ENCODE measurements at places on chromosomes 5 and 9.

DNA sequence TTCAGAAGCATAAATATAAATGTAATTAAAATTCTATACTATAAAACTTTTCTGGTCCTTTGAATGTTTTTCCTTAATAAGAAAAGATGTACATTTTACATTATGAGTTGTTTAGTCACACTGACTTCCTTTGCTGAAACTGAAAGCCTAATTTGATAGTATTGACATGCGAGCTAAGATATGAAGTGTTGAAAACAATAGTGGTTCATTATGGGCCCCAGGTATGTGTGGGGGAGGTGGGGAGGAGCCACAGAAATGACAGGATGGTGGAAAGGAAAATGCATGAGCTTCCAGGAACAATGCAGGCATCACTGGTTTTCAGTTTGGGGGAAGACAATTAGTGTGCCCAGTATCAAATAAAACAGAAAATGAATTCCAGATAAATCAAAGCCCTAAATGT, 35.4 kb upstream of the RLN1 start:
- DNase-seq = no peak

- no peak for DNase-seq
Observed at GRCh38 chr5:144429405-144429804, 258.7 kb downstream of the KCTD16 start.

DNA sequence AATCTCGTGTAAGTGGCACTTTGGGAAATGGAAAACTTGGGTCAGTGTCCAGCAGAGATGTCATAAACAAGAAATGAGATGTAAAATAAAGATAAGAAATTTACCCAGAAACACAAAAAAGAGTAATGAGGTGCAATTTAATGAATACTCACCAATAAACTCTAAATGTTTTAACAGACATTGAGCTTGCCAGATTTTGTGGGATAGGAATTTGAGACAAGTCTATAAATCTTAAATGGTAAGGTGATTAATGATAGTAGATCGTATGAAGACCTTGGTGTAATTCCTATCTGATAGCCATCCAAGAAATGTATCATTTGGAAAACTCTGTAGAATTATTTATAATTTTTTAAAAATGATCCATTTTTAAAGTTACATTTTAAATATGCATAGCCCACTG, 682.4 kb downstream of the MAT2B start:
- DNase-seq = no peak

GRCh38 chr5:146342882-146343865, 4.5 kb downstream of the POU4F3 start:
- DNase-seq = no peak

- DNase-seq = no peak
Observed at GRCh38 chr9:78097541-78097940, 65.9 kb upstream of the GNAQ start.

DNA sequence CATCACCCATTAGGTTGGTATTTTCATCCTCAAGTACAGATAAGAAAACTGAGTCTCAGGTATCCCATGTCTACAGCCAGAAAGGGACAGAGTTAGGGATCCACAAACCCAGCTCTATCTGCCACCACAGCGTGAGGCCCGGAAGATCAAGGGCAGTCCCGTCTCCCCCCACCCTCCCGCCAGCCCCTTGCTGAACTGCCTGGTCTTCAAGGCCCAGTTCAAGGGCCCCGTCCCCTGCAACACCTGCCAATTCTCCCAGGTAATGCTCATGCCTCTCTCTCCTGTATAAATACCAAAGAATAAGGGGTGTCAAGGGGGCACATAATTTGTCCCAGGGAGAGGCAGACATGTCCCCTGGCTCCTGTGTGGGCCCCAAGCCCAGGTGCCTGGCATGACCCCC, 50.7 kb downstream of the AK8 start:
- DNase-seq = no peak

DNA sequence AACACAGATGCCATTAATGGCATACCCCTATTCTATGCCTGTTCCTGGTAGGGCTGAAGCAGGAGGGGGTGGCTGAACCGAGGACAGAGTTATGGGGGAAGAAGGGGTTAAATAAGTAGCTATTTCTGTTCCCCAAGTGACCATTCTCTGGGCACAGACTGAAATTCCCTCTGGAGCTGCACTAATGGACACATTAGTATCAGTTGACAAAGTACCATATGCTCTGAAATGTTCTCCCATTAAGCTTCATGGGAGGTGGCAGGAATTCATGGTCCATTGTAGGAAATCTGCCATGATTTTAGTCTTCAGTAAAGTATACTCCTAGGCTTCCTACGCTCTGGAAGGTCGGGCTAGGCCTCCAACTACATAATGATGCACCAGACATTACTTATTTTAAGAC, 10.5 kb upstream of the FRMPD1 start:
- DNase-seq = no peak

DNA sequence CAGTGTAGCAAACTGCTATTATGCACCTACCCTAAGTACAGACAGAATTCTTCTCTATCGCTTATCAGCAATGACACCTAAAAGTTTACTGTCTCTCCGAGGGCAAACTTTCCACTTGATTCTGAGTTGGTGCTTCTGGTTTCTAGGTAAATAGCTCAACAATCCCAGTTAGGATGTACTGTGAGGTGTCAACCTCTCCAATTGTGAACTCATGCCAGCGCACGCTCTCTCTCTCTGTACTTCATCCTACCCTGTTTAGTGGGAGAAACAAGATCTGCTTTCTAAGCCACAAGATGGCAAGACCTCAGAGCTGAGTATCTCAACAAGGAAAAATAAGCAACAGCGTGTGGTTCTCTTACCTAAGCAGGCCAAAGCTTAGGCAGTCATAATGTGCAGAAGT, 335.3 kb downstream of the SLIT3 start:
- no peak for DNase-seq

DNA sequence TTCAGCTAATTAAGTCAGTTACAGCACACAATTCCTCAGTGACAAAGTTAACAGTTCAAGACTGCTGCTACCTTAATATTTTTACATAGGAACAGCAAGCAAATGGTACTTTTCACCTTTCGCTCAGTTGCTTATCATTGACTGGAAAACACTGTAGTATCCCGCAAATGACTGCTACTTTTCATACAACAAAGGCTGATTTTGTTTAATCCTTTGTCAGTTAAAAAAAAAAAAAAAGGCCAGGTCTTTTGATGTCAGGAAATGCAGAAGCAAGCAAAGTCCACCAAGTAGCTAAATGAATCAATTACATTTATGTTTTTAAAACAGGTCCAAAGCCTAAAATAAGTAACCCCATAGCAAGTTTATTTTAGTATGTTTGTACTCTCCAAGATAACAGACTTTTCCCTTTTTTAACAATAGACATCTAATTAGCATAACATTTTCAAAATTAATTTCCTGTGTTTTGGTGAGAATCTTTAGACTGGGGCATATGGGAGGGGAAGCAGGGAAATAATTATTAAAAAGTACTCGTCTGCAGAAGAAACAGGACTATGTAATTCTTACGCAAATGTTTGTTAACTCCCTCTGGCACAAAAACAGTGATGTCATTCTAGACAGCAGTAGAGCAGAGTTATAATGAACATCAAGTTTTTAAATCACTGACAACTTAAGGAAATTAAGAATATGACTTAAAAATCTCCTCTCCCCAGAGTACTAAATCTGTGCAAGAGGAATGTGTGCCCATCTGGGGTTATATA, 9.6 kb downstream of the PFDN1 start:
- no peak for DNase-seq

DNA sequence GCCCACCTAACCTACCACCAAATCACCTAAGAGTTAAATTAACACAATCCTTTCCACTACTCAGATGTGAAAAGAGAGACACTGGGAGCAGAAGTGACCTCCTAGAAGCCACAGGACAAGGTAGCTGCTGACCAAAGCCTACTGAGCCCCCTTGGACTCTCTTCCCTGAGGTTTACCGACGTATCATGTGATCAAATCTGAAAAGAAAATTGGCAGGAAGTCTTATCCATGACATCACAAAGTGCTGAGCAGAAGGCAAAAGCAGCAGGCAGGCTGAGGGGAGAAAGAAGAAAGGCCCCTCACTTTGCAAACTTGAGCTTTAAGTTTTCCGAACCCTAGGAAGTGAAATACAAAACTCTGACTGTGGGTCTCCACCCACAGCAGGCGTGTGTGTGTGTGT, 11.1 kb downstream of the PRELID2 start:
- DNase-seq = peak; percentile 5

- DNase-seq = no peak
Observed at GRCh38 chr5:177565046-177565445, 10.7 kb upstream of the FAM193B start.

- DNase-seq = no peak
Observed at GRCh38 chr9:7300484-7300883, 499.1 kb downstream of the DMAC1 start.

DNA sequence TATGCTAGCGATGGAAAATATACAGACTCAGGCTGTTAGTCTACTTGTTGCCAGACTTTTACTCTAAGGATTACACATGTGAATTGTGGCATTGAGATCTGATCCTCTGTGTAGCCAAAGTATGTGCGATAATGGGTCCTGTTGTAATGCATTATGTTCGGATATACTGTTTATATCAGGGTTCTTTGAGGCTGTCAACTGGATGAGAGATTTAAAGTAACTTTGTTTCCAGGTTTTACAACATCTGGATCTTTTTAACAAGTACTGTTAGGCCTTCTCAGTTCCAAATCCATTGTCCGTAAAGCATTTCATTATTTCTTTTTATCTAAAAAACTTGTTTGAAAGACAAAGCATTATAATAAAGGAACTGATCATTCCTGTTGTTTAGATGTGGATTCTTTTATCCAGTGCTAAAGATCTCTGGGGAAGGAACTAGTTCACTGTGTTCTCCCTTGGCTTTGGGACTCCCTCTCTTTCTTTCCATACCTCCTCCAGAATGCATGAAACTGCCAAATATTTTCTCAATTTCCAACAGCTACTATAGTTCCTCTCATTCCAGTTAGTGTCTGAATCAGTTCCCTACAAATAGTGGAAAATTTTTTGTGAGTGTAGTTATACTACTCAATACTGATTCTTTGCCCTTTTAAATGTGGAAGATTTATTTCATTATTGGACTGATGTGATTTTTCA, 68.8 kb downstream of the HACD4 start:
- DNase-seq = no peak

GRCh38 chr5:150000990-150001659, 586 bp downstream of the HMGXB3 start:
- no peak for DNase-seq

- peak; percentile 75 for DNase-seq
Observed at GRCh38 chr9:78035383-78035993, 3.9 kb upstream of the GNAQ start.

DNA sequence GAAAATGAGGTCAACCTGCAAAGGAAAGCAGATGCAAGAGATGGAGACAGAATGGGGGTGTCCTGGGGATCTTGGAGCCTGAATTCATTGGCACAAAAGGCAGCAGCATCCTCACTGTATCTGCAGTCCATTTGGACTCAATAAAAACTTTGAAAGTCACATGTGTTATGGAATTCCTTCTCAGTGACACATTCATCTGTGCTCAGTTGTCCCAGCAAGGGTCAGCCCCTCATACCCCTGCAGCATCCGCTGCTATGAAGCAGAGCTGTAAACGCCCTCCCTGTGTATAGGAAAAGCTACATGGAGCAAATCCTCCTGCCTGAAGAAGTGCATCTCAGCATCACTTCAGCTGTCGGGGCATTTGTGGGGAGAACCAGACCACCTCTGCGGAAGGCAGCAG, 14.5 kb upstream of the RARS1 start:
- peak; percentile 83 for DNase-seq

- DNase-seq = peak; percentile 63
Observed at GRCh38 chr9:115276621-115277020, 158.7 kb upstream of the TNC start.

DNA sequence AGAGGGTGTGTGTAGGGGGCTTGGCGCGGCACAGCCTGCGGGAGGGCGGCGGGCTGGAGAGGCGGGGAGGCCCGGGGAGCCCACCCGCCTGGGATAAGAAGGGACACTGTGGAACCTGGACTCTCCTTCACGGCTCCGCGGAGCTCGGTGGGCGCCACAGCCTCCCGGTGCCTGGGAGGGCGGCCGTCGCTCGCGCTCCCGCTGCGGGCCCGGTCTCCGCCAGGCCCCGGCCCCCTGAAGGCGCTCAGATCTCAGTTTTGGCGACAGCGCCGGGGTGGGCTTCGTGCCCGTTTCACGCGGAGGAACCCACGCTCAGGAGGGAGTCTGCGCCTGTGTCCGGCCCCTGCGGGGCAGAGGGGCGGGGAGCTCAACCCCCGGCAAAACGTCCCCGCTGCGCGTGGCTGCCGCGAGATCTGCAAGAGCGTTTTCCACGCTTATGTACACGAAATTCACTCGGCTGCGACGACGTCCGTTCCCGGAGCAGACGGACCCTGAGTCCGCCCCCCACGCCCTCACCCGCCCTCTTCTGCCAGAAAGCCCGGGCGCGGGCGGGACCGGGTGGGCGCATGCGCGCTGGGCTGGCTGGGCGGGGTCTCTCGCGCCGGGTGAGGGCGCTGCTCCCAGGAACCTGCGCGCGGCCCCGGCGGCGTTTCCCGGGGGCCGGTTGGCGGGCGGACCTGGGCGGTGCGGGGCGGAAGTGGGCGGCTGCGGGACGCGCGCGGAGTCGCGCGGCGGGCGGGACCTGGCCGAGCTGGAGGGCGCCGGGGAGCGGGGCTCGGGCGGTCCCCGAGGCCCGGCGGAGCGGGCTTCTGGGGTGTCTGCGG, at the start of gene NELFB:
Gene NELFB, plus strand, starts transcription at position 704 of the 824 bp plus-strand sequence.
- peak; percentile 86 for DNase-seq

DNA sequence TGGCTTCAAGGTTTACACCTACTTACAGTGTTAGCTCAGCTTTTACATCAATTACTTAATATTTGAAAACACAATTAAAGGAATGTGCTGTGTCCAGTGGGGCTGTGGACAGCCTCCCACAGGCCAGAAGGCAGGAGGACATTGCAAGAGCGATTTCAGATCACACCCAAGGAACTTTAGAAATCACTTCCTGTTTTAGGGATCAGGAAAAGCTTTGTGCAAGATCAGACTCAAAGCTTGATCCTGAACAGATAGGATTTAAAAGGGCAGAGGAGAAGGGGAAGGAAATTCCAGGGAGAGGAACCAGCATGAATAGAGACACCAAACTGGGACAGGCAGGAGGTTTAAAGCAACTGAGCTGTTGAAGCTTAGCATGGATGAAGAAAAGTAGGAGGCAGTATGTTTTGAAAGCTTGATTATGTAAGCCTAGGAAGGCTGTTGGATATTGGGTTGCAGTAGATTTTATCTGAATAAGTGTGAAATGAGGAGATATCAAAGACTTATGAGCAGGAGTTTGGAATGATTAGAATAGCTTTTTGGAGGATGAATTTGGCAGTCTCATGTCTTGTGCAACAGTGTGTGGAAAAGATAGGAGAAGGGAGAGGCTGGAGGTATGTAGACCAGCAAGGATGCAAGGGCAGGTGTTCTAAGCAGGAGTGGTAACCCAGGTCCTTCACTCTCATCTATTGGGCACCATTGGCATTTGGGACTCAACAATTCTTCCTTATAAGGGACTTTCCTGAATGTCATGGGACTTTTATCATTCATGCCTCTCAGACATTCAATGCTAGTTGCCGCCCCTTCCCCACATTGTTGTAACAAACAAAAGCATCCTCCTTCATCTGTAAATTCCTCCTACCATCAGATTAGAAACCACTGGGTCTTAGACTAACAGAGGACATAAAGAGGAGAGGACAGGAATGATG, 123.5 kb downstream of the TARS1 start:
- DNase-seq = no peak

DNA sequence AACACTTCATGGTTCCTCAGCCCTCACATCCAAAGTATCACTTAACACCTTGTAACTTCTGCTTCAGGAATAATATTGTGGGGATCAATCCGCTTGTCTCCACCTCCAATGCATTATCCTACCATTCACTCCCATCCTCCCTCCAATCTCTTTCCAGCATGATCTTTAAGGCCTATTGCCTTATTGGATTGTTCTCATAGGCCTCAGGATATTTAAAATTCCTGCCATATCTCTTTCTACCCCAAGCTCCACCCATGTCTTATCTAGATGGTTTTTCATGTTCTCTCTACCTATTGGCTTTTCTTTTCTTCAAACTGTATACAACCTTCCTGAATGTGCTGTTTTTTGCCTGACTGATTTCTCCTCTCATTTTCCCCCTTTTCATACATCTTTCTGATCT, 7.2 kb downstream of the KDM4C start:
- DNase-seq = no peak

Measured in fibroblast of skin of right quadriceps (primary cell).